ENCODE measurements at places on chromosomes 6 and 20. TPM values are rescaled to one million over a fixed set of nuclear protein-coding genes. Genes with fewer than 3 reads are reported as not detected.

DNA sequence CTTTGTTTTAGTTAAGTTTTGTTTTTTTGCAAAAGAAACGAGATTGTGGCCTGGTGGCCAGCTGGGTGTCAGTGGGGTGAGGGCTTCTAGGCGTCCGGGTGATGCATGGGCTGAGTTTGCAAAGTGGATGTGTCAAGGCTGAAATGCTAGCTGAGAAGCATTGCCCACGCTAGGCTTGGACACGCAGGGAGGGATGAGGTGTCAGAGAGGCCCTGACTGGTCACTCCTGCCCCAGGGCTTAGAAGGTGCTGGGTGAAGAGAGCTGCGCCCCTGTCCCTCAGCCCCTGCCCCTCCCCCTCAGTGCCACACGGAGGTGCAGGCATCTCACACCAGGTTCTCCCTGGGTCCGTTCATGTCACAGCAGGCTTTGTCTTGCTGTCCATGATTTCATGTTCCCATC is 8.1 kb downstream of the OSBPL2 start:
- no peak overlapping the region for H3K4me3 ChIP-seq
- H3K36me3 ChIP-seq = peaks cover 8% of the 10 kb centered on the region
- no peaks in the 10 kb centered on the region for H3K27me3 ChIP-seq

GRCh38 chr6:100283285-100283684 is 181.4 kb downstream of the SIM1 start:
- no peaks in the 10 kb centered on the region for H3K27me3 ChIP-seq
- DNase-seq = no peak
- peaks cover 19% of the 10 kb centered on the region for H3K4me1 ChIP-seq
- H3K4me3 ChIP-seq = no peak overlapping the region

- no peaks in the 10 kb centered on the region for H3K27me3 ChIP-seq
- no peak overlapping the region for H3K27ac ChIP-seq
- peaks cover 6% of the 10 kb centered on the region for H3K36me3 ChIP-seq
- no peak overlapping the region for H3K4me3 ChIP-seq
Observed at GRCh38 chr6:37838219-37838921, 18.8 kb downstream of the ZFAND3 start.

Gene FABP7
- not detected for total RNA-seq

- peak overlapping the region; percentile 64 for H3K4me3 ChIP-seq
- no peak for DNase-seq
- no peaks in the 10 kb centered on the region for H3K27me3 ChIP-seq
- no peak overlapping the region for H3K27ac ChIP-seq
Observed at GRCh38 chr6:7051780-7052442, 55.9 kb upstream of the RREB1 start.

Gene MOG
- total RNA-seq = not detected
